Kidney (tissue), 22 donors: ENCODE measurements at places on chromosomes 6 and 20.

GRCh38 chr6:150813993-150814359, 51.5 kb upstream of the MTHFD1L start:
- DNase-seq, result no peak

DNA sequence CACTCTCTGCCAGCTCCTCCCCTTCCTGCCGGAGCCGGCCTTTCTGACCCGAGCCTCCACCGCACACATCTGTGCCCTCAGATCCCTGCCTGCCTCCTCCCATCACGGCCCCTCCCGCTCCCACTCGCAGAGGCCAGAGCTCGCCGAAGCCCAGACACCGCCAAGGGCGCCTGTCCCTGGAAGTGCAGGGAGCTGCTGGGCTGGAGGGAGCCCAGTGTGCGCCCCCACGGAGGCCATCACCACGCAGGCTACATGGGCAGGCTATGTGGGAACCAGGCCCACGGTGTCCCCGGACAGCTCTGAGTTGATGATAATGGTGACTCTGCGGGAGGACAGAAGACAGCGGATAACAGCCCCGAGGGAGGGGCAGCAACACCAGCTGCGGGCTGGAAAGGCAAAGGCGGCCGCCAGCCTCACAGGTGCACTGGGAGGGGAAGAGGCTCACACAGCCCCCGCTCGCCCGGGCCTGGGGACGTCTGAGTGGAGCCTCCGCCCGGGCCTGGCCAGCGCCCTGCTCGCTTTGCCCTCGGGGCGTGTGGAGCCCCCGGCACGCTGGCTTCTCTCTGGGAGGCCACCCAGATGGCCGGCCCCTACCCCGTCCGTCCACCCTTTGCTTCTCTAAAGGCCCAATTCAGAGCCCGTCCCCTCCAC, 154.9 kb downstream of the DLL1 start:
- no peak for DNase-seq

DNA sequence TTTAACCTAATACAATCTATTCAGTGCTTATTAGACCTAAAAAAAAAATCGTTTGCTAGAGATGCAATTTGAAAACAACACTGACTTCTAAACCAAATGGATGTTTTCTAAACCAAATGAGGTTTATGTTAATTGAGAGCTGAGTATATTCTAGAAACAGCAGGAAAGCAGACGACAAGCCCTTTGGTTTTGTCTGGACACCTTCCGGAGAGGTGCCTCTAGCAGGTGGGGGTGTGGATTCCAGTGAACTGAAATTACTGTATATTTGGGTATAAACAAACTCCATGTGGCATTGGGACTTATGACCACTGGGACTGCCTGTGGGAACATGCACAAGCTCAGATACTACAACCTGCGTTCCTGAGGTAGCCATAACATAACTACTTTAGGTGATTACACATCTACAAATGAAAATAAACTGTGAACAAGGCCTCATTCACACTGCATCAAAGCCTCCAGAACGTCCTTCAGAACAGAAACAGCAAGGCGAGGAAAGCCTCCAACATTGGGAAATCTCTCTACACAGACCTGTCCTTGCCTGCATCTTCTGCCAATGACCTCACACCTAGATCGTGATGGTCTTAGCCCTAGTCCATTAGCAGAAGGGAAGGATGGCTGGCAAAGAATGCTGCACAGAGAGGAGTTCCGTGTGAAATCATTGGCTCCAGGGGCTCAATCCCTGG, 206.8 kb upstream of the FOXQ1 start:
- no peak for DNase-seq

- DNase-seq, result peak; percentile 63
Measured at GRCh38 chr6:165664559-165665383, 1.7 kb upstream of the PDE10A start.

DNA sequence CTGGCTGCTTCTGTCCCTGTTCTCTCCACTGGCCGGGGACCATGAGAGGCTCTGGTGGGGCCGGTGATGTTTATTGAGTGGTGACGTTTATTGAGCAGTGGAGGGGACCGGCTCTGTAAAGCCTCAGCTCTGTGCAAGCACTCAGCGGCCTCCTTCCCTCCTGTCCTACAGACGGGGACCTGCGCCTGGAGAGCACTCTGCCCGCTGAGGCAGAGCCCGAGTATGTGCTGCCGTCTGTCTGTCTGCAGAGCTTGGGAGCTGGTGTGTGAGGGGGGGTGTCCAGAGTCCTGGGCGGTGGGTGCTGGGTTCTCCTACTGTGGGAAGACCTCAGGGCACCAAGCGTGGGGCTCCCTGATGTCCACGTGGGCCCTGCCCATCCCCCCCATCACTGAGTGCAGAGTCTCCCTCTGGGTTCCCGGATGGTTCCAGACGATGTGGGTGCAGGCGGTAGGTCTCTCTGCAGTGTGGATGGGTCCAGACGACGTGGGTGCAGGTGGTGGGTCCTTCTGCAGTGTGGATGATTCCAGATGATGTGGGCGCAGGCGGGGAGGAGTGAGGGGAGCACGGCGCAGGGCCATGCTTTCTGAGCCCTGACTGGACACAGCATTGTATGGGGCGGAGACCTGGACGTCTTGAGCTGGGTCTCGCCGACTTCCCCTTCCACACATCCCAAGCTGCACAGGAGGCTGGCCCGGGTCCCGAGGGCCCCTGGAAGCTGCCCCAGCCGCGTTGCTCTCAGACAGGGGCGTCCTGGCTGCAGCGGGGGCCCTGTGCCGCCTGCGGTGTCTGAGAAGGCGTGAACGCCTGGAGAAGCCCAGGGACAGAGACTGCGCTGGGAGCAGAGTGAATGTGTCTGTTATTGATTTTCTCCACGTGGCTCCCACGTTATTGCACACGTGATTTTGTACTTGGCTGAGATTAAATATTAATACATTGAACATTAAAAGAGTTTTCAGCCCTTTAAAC, 14.9 kb upstream of the BHLHE23 start:
- DNase-seq, result peak; percentile 61

- DNase-seq, result no peak
Measured at GRCh38 chr20:13009682-13010406, 1.1 kb downstream of the SPTLC3 start.

DNA sequence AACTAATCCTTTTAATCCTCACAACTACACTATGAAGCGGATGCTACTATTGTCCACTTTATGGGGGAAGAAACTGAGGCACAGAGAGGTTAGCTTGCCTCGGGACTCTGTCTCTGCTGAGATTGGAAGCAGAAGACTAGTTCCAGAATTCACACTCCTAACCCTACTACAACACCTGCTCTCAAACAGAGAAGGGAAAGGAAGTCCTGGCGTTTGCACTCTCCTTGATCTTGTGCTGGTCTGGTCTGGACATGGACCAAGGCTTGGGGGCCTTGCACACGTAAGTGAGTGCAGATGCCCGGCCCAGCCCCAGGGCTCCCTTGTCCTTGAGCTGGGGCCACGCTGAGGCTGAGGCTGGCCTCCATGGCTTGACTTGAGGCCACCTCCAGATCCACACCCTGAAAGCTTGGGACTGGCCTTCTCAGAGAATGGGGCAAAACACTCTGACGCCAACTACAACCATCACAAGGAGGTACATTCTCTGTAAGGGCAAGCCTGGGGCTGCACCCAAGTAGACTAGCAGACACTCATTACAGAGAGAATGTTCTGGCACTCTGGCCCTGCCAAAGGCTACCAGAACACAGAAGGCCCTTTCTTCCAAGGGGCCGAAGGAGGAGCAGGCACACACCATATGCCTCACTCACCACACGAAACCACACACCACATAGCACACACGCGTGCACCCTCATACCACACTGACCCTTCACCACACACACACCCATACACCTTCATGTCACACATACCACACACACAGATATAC, 33.3 kb upstream of the EZR start:
- DNase-seq, result no peak

DNA sequence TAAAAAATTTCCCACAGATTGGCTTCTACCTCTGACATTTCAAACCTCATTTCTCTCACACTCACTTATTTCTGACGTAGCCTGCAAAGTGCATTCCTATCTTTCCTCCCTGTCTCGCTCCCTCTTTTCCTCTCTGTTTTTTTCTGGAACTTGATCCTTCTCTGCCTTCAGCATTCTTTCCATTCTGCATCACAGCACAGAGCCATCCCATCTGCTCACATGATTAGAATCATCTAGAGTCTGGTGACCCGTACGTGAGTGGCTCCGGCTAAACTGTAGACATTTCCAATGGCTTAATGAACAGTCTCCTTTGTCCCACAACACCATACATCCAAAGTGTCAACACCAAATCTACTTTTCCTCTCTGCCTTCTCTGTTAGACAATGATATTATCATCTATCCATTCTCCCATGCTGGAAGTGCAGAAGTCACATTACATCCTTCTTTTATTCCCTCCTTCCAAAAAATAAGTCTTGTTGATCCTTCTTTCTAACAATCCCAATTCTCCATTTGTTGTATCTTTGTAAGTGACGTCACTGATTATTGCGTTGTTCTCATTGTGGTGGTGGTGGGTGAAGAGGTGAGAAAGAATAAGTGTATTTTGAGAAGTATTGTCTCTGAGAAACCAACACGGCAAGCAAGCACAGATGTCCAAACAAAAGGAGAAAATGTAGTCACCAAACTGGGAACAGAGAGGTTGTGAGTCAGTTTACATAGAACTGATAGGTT, 41.6 kb downstream of the OPRM1 start:
- peak; percentile 59 for DNase-seq

DNA sequence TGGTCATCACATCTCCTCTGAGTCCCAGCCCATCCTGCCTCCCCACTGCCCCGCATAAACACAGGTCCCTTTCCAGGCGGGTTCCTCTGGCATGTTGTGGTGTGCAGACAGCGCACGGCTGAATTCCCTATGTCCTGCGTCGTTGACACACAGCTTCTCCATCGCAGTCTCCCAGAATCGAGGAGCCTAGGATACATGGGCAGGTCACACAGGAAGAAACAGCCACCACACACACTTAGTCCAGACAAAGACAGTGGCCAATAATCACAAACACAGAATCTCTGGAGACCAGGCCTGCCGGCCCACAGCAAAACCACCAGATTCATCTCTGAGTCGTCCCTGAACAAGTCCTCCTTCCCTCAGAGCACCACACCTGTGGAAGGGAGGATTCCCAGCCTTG, 34.8 kb downstream of the SCML4 start:
- no peak for DNase-seq

- DNase-seq, result peak; percentile 60
Measured at GRCh38 chr6:41644297-41644879, 6.1 kb downstream of the MDFI start.

- no peak for DNase-seq
Measured at GRCh38 chr6:87350516-87350915, 5.9 kb downstream of the C6orf163 start.

GRCh38 chr6:117380298-117380697, 45.4 kb downstream of the ROS1 start:
- DNase-seq, result no peak

DNA sequence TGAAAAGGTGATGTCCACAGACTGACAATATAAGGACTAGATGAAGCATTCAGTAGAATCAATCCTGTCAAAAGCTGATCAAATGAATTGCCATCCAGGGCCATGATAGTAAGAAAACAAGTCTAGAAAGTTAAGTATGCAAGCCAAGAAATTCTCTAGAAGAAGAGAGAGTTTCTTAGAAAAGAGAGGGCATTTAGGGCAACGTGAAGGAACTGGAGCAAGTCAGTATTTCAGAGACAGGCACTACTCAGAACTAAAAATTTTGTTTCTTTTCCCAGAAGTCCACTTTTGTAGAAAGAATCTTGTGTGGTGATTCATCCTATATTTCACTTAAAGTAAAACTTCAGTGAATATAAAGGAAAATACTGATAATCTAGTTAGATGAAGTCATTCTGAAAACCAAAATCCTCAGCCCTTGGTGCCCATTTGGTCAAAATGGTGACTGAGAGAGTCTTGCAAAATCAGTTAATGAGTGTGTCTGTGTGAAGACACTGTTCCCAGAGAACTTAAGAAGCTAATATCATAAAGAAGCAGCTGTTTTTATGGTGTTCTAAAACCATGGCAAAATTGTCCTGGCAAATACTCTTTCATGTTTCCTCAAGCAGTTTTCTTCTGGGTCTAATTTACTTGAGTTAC, 82.2 kb downstream of the COL19A1 start:
- DNase-seq, result no peak

DNA sequence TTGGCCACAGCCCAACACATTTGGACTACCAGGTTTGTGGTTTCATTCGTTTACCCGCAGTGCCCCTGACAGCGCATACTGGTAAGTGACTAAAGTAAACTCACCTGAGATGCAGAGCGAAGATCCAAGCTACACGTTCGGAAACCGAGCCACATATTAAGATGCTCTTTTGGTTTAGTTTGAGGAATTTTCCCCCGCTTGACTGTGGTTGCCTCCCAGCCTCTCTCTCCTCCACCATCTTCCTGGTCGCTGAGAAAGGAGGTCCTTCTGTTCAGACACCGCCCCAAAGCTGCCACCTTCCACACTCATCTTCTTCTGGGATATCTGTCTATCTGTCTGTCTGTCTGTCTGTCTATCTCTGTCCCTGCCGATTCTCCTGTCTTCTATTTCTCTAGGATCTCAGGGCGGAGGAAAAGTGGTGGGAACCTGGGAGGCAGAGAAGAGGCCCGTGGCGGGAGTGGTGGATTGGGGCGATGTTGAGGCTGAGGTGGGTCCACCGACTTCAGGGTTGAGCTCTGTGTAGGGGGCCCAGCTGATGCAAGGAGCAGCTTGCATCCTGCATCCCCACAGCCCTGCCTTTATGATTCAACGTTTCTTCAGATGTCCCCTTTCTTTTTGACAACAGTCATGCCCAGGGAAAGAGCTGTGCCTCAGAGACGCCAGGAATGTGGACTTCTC, 196.9 kb upstream of the ZNF184 start:
- DNase-seq, result peak; percentile 55

GRCh38 chr20:62437496-62437895, 10.2 kb upstream of the RBBP8NL start:
- no peak for DNase-seq

DNA sequence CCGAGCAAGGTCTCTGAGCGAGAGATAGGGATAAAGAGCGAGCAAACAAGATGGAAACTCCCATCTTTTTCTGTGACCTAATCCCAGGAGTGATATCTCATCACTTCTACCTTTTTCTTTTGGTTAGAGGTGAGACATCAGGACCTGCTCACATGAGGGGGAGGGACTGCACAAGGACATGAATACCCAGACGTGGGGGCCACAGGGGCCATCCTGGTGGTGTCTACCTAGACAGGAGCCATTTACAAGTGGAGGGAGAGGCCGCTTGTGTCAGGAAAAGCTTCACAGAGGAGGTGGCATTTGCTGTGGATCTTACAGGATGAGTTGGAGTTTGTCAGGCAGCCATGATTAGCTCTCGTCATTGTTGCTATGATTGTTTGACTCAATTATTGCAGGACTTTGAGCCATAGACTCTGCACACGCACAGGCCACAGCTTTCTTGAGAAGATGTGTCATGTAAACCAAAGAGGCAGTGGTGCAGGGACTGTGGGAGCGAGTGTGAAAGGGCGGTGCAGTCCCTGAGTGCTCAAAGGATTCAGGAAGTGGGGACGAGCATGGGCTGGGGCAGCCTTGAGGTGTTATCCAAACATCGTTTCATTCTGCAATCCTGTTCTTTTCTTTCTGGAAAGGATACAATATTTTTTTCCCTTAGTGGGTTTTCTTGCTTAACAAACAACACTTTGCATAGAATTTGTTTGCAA, 7.7 kb downstream of the NPEPL1 start:
- no peak for DNase-seq
